ENCODE measurements at places on chromosomes 5 and 9.

- no peak for DNase-seq
Observed at GRCh38 chr5:90347462-90347861, 62.1 kb downstream of the CETN3 start.

GRCh38 chr9:15724016-15724415, 171.2 kb downstream of the CCDC171 start:
- DNase-seq, result no peak

GRCh38 chr5:65105301-65105700, 336.6 kb downstream of the CWC27 start:
- DNase-seq, result no peak

DNA sequence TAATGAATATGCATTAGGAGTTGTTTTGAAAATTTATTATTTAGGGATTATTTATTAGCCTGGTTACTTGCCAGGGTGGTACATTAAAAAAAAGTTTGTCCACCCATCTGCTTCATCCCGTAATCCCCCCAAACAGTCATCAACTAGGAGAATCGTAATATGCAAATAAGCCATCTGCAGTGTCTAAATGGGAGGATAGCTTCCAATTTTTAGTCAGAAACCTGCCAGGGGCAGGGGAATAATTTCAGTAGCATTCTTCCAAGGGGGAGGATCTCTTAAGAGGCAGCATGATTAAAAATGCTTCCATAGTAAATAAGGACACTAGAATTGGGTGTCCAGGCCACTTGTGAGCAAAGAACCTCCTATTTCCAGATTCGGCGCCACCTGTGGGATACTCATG, 43.3 kb downstream of the SH3GL2 start:
- DNase-seq, result no peak

DNA sequence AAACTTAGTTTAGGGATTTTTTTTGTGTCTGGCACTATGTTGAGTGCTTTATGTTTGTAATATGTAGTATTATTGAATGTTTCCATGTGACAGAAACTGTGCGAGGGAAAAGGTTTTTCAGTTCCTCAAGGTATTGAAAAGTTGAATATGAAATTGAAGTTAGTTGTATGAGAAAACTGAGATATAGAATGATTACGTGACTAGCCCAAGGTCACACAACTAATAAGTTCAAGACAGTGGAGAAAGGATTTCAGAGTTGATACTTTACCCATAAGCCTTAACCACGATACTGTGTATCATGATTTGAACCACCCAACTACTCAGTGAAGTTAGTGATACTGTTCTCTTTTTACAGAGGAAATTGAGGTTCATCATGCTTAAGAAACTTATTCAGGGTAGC, 5.7 kb downstream of the NIPBL start:
- no peak for DNase-seq

- DNase-seq, result no peak
Observed at GRCh38 chr9:135968083-135968476, 6.9 kb upstream of the UBAC1 start.

- no peak for DNase-seq
Observed at GRCh38 chr5:142821733-142822487, 51.7 kb downstream of the ARHGAP26 start.

DNA sequence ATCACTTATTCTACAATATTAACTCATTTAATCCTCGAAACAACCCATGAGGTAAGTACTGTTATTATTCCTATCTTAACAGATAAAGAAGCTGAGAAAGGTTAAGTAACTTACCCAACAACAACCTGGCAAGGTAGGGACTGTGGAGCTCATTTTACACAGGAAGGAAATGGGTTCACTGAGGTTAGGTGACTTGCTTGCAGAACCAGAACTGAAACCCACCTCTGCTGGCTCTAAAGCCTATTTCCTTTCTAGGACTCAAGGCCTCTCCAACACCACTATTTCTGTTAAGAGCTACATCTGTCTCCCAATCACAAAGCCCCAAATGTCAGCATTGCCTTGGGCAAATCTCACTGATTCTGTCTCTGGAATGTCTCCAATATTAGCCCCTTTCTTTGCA, 38.9 kb upstream of the IFNK start:
- DNase-seq, result no peak

- DNase-seq, result peak; percentile 33
Observed at GRCh38 chr9:91163773-91164471, 197.8 kb downstream of the AUH start.

DNA sequence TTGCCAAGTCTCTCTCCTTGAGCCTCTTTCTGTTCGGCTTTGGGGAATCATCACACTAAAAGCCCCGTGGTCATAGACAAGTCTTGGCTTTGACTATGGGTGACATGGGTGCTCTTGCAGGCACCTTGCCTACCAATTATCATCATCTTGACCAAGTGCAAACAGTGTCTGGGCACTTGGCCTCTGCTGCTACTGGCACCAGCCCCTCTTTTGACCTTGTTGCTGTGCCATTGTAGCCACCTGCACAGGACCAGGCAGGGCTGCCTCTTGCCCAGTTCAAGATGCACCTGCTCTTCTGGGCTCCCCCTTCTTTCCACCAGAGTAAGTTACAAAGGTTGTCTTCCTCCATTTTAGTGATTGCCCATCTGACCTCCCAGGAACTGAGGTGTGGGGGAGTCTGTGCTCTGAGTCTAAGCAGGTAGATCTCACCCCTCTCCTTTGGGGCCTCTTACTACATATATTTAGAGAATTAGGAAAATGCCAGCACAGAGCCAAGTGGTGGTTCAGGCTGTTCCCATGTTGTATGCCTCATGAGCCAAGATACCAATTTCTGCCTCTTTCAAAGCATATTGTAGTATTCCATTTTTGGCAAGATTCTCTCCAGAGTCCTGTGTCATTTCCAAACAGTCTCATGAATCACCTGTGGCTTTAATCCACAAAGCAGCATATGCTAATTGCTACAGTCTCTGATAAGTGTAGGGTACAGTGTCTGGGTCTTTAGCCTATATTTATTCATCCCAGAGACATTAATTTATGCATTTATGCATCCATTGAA, 142.9 kb upstream of the DAP start:
- DNase-seq, result no peak

DNA sequence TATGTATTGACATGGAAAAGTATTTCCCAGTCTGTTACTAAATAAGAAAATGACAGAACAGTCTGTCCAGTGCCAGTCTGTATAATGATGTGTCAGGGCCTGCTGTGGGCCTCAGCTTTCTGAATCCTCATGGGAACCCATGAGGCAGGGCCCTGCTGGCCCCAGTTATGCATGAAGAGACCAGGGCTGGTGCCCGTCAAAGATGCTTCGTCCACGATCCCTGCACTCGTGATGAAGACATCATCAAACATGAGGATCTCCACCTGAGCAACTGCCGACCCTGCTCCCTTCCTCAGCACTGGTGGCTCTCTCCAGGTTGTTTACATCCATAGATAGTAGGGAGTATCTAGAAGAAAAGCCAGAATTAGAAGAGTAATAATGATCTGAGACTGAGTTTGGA, 52.5 kb downstream of the ICE1 start:
- no peak for DNase-seq

- DNase-seq, result no peak
Observed at GRCh38 chr9:130986356-130986965, 22.5 kb upstream of the LAMC3 start.

DNA sequence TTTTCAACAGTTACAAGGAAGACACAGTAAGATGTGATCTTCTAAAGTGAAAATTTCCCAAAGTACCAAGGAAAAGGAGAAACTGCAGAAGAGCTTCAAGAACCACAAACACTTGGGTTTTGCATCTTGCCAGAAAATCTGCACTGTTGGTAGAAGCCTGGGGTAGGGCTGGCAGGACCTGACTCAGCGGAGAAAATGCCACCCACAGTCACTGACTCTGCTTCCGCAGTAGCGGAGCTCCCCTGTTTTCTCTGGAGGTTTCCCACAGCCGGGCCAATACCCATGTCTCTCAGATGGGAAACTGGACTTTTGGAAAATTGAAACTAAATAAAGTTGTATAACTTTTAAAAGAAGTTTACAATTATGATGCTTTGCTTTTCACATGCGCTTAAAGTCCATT, 104.2 kb downstream of the MEF2C start:
- DNase-seq, result peak; percentile 28

DNA sequence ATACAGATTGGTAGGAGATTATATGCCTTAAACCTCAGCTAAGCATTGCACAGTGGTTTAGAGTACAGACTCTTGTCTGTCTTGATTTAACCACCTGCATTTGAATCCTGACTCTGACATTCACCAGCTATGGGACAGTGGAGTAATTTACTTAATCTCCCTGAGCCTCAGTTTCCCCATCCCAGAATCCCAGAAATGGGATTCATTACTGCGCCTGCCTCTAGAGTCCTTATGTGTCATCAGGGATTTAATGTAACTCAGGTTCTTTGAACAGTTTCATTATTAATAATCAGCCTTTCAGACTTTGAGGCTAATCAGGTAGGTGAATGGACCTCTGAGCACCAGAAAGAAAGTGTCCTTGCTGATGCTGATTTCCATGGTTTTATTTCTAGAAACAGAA, 149.1 kb downstream of the SMARCA2 start:
- no peak for DNase-seq

DNA sequence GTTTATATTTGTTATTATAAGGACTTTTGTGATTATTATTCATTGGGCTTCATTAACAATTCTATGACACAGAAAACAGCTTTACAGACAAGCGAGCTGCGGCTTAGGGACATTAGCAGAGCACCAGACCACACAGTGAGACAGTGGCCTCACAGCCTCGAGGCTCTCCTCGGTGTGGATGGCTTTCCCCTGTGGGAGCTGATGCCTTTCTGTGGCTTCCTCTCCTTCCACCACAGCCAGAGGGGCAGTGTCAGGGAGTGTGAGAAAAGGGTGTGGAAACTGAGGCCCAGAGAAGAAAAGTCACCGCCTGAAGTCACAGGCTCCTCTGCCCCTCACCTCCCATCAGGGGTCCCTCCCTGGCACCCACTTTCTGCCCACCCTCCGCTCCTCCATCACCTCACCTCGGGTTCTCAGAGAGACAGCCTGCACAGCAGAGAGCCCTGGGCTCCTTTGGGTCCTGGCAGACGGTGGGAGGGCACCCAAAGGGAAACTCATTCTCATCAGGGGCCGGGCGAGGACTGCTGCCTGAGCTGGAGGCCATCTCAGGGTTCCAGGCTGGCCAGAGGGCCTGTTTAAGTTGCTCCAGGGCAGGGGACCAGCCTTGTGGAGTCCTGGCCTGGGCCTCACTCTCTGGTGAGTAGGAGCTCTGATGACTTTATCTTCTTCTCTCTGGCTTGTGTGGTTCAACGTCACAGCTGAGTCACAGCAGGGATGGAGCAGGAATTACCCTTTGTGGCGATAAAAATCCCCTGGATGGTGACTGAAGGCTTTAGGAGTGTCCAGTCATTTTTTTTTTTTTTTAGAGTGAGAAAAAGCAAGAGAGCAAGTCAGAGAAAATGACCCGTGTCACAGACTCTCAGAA, 830 bp downstream of the TRAF1 start:
- DNase-seq, result no peak

DNA sequence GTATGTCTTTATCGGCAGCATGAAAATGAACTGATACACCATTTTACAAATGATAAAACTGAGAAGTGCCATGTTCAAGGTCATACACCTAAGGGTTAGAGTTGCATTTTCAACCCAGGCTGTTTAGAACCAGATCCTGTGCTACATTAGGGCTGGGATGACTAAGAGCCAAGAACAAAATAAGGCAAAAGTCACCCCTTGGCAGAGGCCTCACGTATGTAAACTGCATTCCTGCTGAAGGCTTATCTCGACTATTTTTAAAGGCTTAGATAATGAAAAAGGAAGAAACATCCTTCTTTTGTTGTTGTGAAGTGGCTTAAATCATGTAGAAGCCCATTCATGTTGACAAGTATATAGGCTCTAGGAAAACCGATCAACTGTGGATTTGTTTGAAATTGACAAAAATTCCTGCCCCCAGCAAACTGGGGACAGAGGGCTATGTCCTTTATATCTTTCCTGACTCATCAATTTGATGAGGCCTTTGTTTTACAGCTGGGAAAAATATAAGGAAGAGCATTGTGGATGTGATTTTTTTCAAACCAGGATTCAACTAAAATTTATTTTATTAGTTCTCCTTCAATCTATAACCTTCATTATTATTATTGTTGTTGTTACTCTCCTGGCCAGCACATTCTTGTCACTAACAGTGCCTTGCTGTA, 196.5 kb downstream of the SNX18 start:
- no peak for DNase-seq

GRCh38 chr5:8905021-8905420, 640.9 kb downstream of the SEMA5A start:
- no peak for DNase-seq

DNA sequence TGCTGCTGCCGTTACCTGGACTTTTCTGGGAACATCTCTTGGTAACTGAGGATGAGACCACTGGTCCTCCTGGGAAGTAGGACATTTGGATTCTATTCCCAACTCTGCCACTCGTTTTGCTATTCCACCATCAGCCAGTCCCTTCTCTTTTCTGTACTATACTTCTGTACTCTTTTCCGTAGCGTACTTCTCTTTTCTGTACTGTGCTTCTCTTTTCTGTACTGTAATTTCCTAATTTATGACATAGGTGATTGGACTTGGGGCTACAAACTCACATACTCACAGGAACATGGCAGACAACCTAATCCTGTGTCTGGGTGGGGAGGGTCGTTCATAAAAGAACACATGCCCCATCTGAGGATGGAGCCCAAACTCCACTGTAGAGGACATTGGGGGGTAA, 335.3 kb upstream of the PANK3 start:
- DNase-seq, result no peak

DNA sequence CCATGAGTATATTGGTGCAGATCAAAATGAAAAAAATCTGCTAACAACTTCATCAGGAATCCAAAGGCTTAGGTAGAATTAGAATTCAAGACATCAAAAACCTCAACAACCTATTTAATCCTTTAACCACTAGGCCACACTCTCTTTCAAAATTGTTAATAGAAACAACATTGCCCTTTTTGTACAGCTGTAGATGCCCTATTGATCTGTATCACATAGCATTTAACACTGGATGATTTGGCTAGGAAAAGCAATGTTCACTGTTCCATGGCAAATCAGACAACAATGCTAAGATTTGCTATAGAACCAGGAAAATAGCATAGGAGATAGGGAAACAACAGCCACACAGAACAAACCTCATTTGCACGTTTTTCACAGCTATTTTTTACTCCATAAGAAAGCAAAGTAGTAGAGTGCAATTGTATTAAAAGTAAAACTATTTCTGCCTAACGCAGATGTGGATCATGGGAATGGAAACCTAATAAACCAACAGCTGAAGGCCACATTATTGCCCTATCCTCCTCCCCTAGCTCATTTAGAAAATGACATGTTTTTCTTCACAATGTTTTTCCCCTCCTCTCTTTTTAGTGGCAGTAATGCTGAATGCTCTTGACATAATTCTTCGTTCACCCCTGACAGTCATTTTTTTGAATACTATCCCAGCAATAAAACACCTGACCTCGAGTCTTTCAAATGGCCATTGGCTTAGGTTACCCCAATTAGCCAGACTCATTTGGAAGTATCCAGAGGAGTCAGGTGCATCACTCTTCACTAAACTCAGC, 373.0 kb upstream of the CCNH start:
- DNase-seq, result no peak

- DNase-seq, result peak; percentile 92
Observed at GRCh38 chr9:89497978-89498851, at the start of gene SEMA4D. Gene SEMA4D (minus strand): TSS chr9:89498113. CDS start chr9:89405456, 92,657 bp downstream.
